ENCODE measurements at places on chromosomes 5 and 9. TPM values are rescaled to one million over a fixed set of nuclear protein-coding genes. Genes with fewer than 3 reads are reported as not detected.

- DNase-seq: no peak
Measured at GRCh38 chr5:127705120-127705892, 2.1 kb downstream of the CCDC192 start.

DNA sequence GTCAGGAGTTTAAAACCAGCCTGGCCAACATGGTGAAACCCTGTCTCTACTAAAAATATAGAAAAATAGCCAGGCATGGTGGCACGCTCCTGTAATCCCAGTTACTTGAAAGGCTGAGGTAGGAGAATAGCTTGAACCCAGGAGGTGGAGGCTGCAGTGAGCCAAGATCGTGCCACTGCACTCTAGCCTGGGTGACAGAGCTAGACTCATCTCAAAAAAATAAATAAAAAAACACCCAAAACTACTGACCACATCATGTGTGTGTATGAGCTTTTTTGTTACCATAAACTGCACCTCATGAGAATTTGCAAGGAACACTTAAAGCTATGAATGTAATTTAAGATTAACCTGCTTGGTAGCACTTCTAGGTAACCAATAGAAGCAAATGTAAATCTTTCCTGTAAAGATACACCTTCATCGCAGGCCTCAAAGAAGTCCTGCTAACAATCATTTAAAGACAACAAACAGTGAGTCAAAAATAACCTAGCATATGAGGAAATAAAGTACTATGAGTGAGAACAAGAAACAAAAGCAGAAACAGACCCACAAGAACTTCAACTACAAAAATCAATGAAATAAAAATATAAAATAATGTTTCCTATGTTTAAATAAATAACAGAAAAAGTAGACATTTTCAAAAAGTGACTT, 13.0 kb downstream of the SLC38A9 start:
- DNase-seq: no peak

DNA sequence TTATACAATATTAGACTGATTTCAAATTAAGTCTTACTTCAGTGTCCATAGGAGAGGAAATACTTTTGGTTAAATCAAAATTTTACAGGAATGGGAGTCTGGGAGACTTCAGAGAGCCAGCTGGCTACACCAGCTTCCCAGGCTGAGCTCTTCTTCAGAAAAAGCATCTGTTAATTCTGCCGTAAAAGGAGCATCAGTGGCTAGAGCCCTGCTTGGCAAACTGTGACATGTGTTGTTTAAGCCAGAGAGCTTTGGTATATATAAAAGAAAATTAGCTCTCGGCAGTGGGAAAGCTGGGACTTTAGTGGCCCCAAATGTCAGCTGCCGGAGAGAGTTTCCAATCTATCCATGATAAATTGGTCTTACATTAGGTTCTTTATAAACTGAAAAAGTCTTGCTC, 378.8 kb upstream of the TUSC1 start:
- no peak for DNase-seq

The RORB gene
- not detected for total RNA-seq

The HRH2 gene
- total RNA-seq: 0.38 TPM

Data from chondrocyte (in vitro differentiated cells).